ENCODE measurements at places on chromosomes 12 and 14.

DNA sequence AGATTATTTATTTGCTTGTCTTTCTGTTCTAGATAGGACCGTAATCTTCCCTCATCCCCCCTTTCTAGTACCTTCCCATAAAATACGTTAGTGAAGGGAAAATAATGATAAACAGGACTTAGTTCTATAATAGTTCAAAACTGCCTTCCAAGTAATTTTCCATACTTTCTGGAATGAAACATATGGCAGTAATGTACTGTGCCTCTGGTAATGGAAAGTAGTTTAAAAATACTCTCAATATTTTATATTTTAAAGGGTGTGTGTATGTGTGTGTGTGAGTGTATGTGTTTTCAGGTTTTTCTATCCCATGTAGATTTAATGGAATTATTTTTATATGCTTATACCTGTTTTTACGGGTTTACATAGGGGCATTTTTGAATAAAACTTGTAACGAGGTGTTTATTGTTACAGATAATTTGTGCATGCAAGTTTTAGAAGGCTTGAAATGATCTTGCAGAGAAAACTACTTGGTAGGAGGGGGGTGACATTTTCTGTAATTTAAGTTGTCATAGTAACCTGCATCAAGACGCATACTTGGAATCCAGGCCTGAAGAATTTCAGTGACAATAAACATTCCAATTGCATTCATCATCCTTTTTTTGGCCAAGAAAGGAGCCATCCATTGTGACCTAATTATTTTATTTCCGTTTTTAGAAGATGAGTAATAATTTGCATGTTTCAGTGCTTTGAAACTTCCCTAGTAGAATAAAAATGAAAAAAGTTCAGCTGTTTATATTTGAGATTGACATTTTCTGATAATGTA, 38.9 kb downstream of the RASSF8 start:
- DNase-seq = no peak

- DNase-seq = no peak
Observed at GRCh38 chr12:55957106-55957859, 8.6 kb downstream of the PMEL start.

GRCh38 chr14:103177376-103177775, 54.1 kb downstream of the TNFAIP2 start:
- no peak for DNase-seq

DNA sequence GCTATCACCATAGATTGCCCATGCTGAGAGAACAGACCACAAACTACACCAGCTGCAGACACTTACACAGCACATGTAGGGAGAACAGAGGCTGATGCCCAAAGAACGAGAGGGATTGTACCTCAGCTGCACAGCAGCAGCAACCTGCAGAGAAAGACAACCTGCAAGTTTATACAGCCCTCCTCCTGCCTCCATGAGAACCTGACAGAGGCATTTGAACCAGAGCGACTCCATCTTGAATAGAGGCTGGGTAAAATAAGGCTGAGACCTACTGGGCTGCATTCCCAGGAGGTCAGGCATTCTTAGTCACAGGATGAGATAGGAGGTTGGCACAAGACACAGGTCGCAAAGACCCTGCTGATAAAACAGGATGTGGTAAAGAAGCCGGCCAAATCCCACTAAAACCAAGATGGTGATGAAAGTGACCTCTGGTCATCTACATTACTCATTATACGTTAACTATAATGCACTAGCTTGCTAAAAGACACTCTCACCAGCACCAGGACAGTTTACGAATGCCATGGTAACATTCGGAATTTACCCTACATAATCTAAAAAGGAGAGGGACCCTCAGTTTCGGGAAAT, 262.4 kb upstream of the HMGA2 start:
- DNase-seq = no peak

DNA sequence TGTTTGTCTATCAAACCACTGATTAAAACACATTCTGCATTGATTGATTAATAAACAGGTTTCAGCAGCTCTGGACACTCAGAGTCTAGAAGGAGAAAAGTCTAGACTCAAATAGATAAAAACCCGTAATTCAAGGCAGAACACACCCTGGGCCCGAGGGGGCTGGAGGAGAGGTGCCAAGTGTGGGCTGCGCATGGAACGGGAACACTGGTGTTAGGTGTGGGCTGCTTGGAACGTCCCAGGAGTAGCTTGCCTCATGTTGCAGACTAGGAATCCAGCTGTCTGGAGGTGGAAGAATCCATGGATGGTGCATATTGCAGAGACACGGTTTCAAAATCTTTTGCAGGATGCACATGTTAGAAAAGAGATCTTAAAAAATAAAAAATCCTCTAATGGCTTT, 223.0 kb downstream of the APAF1 start:
- no peak for DNase-seq

GRCh38 chr12:26821212-26821701, 11.7 kb downstream of the ITPR2 start:
- DNase-seq = peak; percentile 40

GRCh38 chr12:49588721-49589516, 16.5 kb downstream of the FAM186B start:
- DNase-seq = no peak

DNA sequence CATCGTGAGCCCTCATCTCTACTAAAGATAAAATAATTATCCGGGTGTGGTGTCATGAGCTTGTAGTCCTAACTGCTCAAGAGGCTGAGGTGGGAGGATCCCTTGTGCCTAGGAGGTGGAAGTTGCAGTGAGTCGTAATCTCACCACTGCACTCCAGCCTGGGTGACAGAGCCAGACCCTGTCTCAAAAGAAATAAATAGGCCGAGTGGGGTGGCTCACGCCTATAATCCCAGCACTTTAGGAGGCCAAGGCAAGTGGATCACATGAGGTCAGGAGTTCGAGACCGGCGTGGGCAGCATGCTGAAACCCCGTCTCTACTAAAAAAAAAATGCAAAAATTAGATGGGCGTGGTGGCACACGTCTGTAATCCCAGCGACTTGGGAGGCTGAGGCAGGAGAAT, 70.9 kb downstream of the RESF1 start:
- no peak for DNase-seq

- no peak for DNase-seq
Observed at GRCh38 chr12:75632442-75632841, 121.0 kb upstream of the KRR1 start.

DNA sequence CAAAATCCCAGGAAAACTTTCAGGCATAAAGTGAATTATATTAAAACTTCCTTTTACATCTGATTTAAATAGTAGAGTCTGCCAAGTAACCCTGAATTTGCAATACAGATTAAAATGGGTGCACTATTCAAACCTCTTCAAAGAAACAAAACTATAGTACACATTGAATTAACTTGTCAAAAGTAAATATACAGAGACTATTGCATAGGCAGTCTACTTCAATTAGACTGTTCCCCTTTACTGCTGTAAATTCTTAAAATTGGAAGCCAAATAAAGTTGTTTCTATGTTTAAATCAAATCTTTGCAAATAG, 7.1 kb downstream of the KRAS start:
- no peak for DNase-seq

DNA sequence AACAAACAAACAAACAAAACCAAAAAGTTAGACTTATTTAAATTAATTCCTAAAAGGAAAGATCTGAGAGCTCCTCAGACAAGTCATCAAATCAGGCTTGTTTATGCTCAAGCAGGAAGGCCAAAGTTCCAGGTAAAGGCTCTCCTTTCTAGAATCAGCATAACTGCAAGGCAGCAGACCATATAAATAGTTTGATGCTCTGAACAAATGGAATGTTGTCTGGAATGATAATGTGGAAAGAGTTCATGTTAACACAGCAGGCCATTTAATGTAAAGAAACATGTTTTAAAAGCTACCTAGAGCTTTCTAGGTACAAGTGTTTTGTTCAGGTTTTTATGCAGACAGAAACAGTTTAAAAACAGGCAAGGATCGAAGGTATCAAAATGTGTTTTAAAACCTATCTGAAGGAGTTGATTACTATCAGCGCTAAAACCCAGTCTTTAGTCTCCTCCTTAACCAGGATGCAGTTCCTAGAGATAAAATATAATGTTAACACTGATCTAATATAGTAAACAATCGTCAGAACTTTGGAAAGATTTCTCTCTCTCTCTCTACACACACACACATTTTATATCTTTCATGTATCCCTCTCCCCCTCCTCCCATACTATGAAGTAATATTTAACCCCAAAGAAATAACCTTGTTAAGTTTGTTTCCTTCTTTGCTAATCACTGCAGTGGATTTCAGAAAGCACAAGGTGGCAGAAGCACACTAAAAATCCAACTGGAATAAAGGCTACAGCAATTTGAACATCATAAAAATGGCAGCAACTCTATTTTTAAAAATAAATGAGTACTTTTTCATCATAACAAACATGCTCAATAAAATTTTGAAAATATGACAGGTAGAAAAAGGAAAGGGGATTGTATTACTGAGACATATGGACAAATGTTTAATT, 135.5 kb downstream of the PAWR start:
- DNase-seq = peak; percentile 18

DNA sequence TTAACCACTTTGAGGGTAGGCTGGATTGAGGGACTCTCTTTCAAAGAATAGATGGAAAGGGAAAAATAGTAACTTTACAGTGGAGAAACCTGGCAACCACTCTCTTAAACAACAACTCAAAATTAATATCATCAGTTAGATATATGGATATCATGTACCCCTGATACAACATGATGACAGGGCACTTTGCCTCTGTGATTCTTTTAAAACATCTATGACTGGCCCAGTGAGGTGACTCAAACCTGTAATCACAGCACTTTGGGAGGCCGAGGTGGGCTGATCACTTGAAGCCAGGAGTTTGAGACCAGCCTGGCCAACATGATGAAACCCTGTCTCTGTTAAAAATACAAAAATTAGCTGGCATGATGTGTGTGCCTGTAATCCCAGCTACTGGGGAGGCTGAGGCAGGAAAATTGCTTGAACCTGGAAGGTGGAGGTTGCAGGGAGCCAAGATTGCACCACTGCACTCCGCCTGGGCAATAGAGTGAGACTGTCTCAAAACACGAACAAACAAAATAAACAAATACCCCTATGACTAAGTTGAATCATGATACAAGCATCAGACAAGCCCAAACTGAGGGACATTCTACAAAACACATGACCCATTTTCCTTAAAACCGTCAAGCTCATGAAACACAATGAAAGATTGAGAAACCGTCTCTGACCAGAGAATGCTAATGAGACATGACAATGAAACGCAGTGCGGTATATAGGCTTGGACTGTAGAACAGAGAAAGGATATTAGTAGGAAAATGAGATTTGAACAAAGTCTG, 26.4 kb upstream of the SLC7A8 start:
- no peak for DNase-seq

DNA sequence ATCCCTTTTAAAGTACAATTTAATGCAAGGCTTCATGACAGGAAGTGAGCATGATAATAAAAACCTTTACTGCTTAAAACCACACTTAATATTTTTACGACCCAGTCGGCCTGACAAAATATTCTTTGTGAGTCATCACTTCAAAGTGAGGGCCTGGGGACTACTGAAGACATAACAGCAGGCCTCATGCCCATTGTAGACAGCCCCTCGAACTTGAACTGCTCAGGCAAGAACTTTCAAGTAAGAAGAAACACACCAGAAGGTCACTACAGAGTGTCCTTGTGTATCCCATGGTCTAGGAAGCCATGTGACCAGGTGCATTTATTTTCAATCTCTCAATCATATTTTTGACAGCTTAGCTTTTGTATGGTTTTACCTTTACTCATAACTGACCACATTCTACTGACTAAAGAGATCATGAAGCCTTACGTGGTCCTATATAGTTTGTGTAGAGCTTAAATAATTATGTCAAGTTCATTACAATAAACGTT, 61.4 kb upstream of the MANSC4 start:
- DNase-seq = no peak

DNA sequence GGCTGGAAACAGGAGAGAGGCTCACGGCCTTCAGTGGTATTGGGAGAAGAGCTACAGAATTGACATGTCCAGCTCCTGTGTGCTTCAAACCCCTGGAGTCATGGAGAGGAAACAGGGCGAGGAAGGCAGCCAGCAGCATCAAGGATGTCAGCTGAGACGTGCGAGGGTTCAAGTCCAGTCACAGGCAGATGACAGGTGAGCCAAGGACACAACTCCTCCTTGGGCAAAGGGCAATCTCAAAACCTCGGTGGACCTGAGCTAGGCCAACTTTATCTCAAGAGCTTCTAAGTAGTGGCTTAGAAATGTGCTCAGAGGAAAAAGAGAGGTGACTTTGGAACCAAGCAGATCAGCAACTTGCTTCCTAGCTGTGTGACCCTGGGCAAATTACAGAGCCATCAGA, 81.6 kb downstream of the TTC9 start:
- no peak for DNase-seq

DNA sequence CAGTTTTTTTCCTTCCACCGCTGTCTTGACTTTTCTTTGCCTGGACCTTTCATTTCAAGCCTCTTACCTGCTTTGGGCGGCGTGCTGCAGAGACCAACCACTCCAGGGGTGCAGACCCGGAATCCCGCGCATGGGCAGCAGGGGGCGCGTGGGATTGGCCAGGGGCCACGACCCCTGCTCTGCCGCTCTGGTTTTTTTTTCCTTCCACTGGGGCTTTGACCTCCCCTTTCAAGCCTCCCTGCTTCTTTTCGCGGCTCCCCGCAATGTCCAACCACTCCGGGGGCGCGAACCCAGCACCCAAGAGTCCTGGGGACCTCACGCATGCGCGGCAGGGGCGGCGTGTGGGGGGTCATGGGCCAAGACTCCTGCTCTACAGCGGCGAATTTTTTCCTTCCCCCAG, 325.1 kb downstream of the ALG10 start:
- DNase-seq = no peak

- no peak for DNase-seq
Observed at GRCh38 chr14:33290641-33291040, 352.0 kb downstream of the NPAS3 start.

- DNase-seq = no peak
Observed at GRCh38 chr12:78566456-78566855, 298.1 kb upstream of the SYT1 start.

DNA sequence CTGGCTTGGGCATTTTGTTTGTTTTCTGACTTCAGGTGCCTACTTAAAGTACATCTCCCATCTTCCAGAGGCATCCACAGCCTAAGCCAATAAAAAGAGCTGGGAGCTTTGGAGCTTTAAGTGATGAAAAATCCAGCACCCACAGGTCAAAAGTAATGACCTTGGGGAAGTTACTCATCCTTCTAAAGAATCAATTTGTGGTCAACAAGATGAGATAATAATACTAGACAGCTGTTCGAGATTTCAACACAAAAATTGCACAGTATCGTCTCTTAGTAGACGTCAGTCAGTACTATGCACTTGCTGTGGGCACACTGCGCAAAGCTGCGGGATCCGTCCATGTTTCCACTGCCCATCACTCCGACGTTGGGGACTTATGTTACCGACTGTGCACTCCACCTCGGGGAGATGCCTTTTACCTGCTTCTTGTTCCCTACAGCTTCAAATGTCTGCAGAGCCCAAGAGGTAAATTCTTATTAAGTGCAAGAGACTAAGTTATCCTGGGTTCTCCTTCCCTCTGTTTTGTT, 1.3 kb downstream of the ST8SIA1 start:
- no peak for DNase-seq

GRCh38 chr14:56554301-56554700, 25.3 kb upstream of the TMEM260 start:
- no peak for DNase-seq

- DNase-seq = no peak
Observed at GRCh38 chr12:2335916-2336315, 283.1 kb downstream of the CACNA1C start.

Measured in midbrain (tissue), 1 donor.